Calu3 (cell line): ENCODE measurements at places on chromosomes 6 and 20. TPM values are rescaled to one million over a fixed set of nuclear protein-coding genes. Genes with fewer than 3 reads are reported as not detected.

- H3K27ac ChIP-seq, result no peak overlapping the region
- H3K27me3 ChIP-seq, result no peaks in the 10 kb centered on the region
- H3K4me1 ChIP-seq, result no peaks in the 10 kb centered on the region
- DNase-seq, result no peak
These were observed 5.1 kb downstream of the BEND3 start for GRCh38 chr6:107110200-107110599.

- no peaks in the 10 kb centered on the region for H3K4me1 ChIP-seq
- no peak overlapping the region for H3K27ac ChIP-seq
- no peak overlapping the region for H3K4me3 ChIP-seq
- no peaks in the 10 kb centered on the region for H3K36me3 ChIP-seq
- no peak for DNase-seq
- no peaks in the 10 kb centered on the region for H3K27me3 ChIP-seq
These were observed 49.3 kb upstream of the AHI1 start for GRCh38 chr6:135546680-135547418.

MYLK2 gene
- 1.3 and 1.5 TPM in 2 replicates for total RNA-seq

GRCh38 chr20:20299904-20300303 lies 68.0 kb upstream of the INSM1 start:
- no peak overlapping the region for H3K27ac ChIP-seq
- DNase-seq, result no peak
- peaks cover 15% of the 10 kb centered on the region for H3K27me3 ChIP-seq
- no peaks in the 10 kb centered on the region for H3K36me3 ChIP-seq
- no peak overlapping the region for H3K4me3 ChIP-seq
- no peaks in the 10 kb centered on the region for H3K4me1 ChIP-seq

DNA sequence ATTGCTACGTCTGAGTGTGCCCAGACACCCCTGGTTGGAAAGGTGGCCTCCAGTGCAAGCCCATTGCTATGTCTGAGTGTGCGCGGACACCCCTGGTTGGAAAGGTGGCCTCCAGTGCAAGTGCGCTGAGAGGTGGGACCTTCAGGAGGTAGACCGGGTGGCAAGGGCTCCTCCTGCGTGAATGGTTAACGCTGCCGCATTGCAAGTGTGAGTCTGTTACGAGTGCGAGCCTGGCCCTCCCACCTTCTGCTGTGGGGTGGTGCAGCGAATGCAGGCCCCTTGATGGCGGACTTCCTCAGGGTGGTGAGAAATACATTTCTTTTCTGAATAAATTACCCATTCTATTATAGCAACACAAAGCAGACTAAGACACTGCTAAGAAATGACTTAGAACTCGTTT lies 208.8 kb downstream of the DLL1 start:
- H3K4me3 ChIP-seq, result no peak overlapping the region
- no peak for DNase-seq
- H3K27ac ChIP-seq, result no peak overlapping the region
- H3K36me3 ChIP-seq, result no peaks in the 10 kb centered on the region
- H3K27me3 ChIP-seq, result peaks cover 30% of the 10 kb centered on the region

GRCh38 chr6:126170978-126171382 lies 168.9 kb upstream of the CENPW start:
- no peaks in the 10 kb centered on the region for H3K27me3 ChIP-seq
- H3K4me1 ChIP-seq, result no peaks in the 10 kb centered on the region
- DNase-seq, result peak; percentile 17
- peak overlapping the region; percentile 14 for H3K27ac ChIP-seq
- H3K36me3 ChIP-seq, result no peaks in the 10 kb centered on the region

ZBTB46 gene
- total RNA-seq, result 2.5 and 3.2 TPM in 2 replicates

- no peak overlapping the region for H3K27ac ChIP-seq
- H3K4me3 ChIP-seq, result no peak overlapping the region
- no peak for DNase-seq
- no peaks in the 10 kb centered on the region for H3K27me3 ChIP-seq
- H3K36me3 ChIP-seq, result peaks cover 71% of the 10 kb centered on the region
These were observed 53.3 kb downstream of the TNFRSF21 start for GRCh38 chr6:47256361-47256760.

- DNase-seq, result no peak
- no peaks in the 10 kb centered on the region for H3K36me3 ChIP-seq
- no peaks in the 10 kb centered on the region for H3K27me3 ChIP-seq
- no peak overlapping the region for H3K4me3 ChIP-seq
These were observed 52.2 kb downstream of the PERP start for GRCh38 chr6:138054982-138055381.

- H3K4me3 ChIP-seq, result no peak overlapping the region
- no peak for DNase-seq
- H3K27me3 ChIP-seq, result no peaks in the 10 kb centered on the region
- no peak overlapping the region for H3K27ac ChIP-seq
- no peaks in the 10 kb centered on the region for H3K36me3 ChIP-seq
These were observed 122.8 kb downstream of the CCDC170 start for GRCh38 chr6:151616600-151616999.

ETV7 gene
- total RNA-seq, result 2.6 and 8.7 TPM in 2 replicates

LHFPL5 gene
- total RNA-seq, result 0.42 and 0.66 TPM in 2 replicates

- H3K27ac ChIP-seq, result no peak overlapping the region
- DNase-seq, result no peak
- no peak overlapping the region for H3K4me3 ChIP-seq
- H3K27me3 ChIP-seq, result no peaks in the 10 kb centered on the region
- H3K36me3 ChIP-seq, result no peaks in the 10 kb centered on the region
- no peaks in the 10 kb centered on the region for H3K4me1 ChIP-seq
These were observed 406.3 kb upstream of the RGS17 start for GRCh38 chr6:153537422-153537821.

DNA sequence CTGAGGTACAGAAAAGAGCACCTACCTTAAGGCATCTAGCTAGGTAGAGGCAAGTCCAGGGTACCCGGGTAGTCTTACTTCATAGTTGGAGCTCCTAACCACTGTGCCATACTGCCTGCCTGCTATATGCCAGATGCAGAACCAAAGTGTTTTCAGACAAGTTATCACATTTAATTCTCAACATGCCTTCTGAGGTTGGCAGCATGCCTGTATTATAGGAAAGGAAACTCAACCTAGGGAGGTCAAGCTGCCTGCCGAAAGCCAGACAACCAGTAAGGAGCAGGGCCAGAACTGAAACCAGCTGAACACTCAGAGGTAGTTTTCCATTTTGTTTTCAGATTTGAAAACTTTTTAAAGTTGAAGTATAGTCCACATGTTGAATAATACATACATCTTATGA lies 5.4 kb downstream of the CTNNBL1 start:
- peaks cover 6% of the 10 kb centered on the region for H3K36me3 ChIP-seq
- no peaks in the 10 kb centered on the region for H3K27me3 ChIP-seq
- H3K4me1 ChIP-seq, result no peaks in the 10 kb centered on the region
- no peak for DNase-seq
- H3K4me3 ChIP-seq, result no peak overlapping the region

SH3BGRL2 gene
- total RNA-seq, result 44.3 and 46.1 TPM in 2 replicates

- H3K4me3 ChIP-seq, result no peak overlapping the region
- H3K4me1 ChIP-seq, result peaks cover 15% of the 10 kb centered on the region
- DNase-seq, result no peak
- no peaks in the 10 kb centered on the region for H3K36me3 ChIP-seq
- H3K27ac ChIP-seq, result no peak overlapping the region
These were observed 11.7 kb upstream of the HCK start for GRCh38 chr20:32040142-32040953.

DNA sequence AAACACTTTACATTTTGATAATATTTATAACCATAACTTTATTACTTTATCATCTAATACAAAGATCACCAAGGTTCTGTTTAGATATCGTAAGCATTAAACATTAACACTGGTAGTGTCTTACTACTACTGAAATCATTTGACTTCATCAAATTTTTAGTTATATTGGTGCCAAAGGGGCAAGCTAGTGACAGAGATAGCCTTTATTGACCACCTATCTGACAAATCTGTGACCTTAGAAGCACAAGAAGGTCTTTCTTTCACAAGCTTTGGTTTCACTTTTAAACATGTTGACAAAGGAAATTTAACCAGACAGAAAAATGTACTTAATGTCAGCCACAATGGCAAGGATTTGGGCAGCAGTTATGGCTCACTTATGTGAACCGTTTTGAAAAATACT lies 50.7 kb upstream of the ENPP4 start:
- H3K27ac ChIP-seq, result no peak overlapping the region
- no peaks in the 10 kb centered on the region for H3K4me1 ChIP-seq
- peaks cover 13% of the 10 kb centered on the region for H3K27me3 ChIP-seq
- no peak overlapping the region for H3K4me3 ChIP-seq
- no peaks in the 10 kb centered on the region for H3K36me3 ChIP-seq

GRCh38 chr6:99341862-99342455 lies 7.5 kb downstream of the FAXC start:
- no peak overlapping the region for H3K4me3 ChIP-seq
- H3K27ac ChIP-seq, result no peak overlapping the region
- peaks cover 13% of the 10 kb centered on the region for H3K27me3 ChIP-seq
- no peaks in the 10 kb centered on the region for H3K36me3 ChIP-seq
- DNase-seq, result no peak
- peaks cover 14% of the 10 kb centered on the region for H3K4me1 ChIP-seq

SIRPA gene
- 24.0 and 28.3 TPM in 2 replicates for total RNA-seq

GRCh38 chr20:37274851-37275524 lies 13.4 kb upstream of the GHRH start:
- no peak overlapping the region for H3K27ac ChIP-seq
- H3K4me1 ChIP-seq, result peaks cover 11% of the 10 kb centered on the region
- no peaks in the 10 kb centered on the region for H3K27me3 ChIP-seq
- no peak for DNase-seq
- no peak overlapping the region for H3K4me3 ChIP-seq

DNA sequence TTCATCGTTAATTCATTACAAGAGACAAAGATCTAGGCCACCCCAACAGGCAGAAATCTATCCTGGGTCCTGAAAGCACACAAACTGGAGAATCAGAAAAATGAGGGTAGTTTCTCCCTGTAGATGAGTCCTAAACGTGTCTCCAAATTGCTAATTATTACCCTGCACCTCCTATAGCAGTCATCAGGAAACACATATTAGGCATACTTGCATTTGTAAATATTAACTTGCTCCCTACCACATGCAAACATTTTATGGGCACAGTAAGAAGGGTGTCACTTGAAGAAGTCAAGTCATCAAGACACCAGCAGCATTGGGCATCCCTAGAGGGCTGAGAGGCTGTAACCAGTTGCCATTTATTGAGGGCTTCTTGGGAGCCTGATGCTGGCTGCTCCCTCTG lies 17.9 kb upstream of the SIRPB1 start:
- peaks cover 32% of the 10 kb centered on the region for H3K4me1 ChIP-seq
- H3K36me3 ChIP-seq, result no peaks in the 10 kb centered on the region
- H3K27me3 ChIP-seq, result no peaks in the 10 kb centered on the region

BPIFB2 gene
- not detected in 2 replicates for total RNA-seq

MAFB gene
- 0.10 and 0.17 TPM in 2 replicates for total RNA-seq

- peak within 1 kb of the TSS; percentile 74 for H3K4me3 ChIP-seq
- DNase-seq, result peak; percentile 93
- H3K4me1 ChIP-seq, result peaks cover 67% of the 10 kb centered on the region
- H3K27ac ChIP-seq, result peak within 1 kb of the TSS; percentile 38
These were observed at the start of gene NRM for GRCh38 chr6:30690403-30691207. NRM (minus strand) TSS chr6:30690984; CDS start chr6:30690974, 10 bp downstream.

GRCh38 chr6:46901882-46902314 lies 19.8 kb downstream of the ADGRF5 start:
- no peaks in the 10 kb centered on the region for H3K36me3 ChIP-seq
- peaks cover 9% of the 10 kb centered on the region for H3K4me1 ChIP-seq
- no peak overlapping the region for H3K27ac ChIP-seq
- H3K4me3 ChIP-seq, result no peak overlapping the region

DNA sequence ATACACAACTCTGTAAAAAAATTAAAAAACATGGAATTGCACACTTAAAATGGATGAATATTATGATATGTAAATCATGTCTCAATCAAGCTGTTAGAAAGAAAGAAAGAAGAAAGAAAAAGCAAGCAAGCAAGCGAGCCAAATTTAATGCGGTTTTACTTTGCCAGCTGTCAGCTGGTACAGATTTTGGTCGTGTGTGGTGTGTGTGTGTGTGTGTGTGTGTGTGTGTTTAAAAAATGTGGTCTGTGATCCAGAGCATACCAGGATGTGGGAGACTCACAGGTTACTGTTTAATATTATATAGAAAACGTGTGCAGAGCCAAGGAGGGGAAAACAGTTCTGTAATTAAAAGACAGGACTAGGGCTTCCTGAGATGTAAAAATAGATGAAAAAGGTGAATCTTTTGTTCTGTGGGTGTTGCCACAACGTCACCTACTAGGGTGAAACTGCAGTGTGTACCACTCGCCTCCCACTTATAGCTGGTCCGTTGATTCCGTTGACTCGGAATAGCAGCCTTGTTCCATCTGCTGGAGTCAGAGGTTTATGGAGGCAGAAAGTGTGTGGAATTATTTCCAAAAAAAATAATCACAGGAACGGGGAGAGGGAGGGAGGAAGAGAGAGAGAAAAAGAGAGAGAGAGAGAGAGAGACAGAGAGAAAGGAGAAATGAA lies 197.7 kb downstream of the BCAS1 start:
- H3K27ac ChIP-seq, result peak overlapping the region; percentile 80
- H3K4me1 ChIP-seq, result peaks cover 45% of the 10 kb centered on the region
- H3K27me3 ChIP-seq, result no peaks in the 10 kb centered on the region
- H3K36me3 ChIP-seq, result no peaks in the 10 kb centered on the region
- DNase-seq, result no peak

MOCS1 gene
- total RNA-seq, result 2.5 TPM in 2 replicates

ZC2HC1B gene
- not detected in 2 replicates for total RNA-seq

- H3K27ac ChIP-seq, result no peak overlapping the region
- H3K4me3 ChIP-seq, result no peak overlapping the region
- no peaks in the 10 kb centered on the region for H3K36me3 ChIP-seq
- peak; percentile 22 for DNase-seq
- H3K4me1 ChIP-seq, result no peaks in the 10 kb centered on the region
- no peaks in the 10 kb centered on the region for H3K27me3 ChIP-seq
These were observed 12.0 kb downstream of the CD83 start for GRCh38 chr6:14129575-14129974.

- H3K27ac ChIP-seq, result no peak overlapping the region
- no peak overlapping the region for H3K4me3 ChIP-seq
- peaks cover 43% of the 10 kb centered on the region for H3K36me3 ChIP-seq
- DNase-seq, result no peak
- no peaks in the 10 kb centered on the region for H3K4me1 ChIP-seq
- no peaks in the 10 kb centered on the region for H3K27me3 ChIP-seq
These were observed 40.3 kb downstream of the SEC63 start for GRCh38 chr6:107917451-107918375.

KIF25 gene
- total RNA-seq, result not detected in 2 replicates

DNA sequence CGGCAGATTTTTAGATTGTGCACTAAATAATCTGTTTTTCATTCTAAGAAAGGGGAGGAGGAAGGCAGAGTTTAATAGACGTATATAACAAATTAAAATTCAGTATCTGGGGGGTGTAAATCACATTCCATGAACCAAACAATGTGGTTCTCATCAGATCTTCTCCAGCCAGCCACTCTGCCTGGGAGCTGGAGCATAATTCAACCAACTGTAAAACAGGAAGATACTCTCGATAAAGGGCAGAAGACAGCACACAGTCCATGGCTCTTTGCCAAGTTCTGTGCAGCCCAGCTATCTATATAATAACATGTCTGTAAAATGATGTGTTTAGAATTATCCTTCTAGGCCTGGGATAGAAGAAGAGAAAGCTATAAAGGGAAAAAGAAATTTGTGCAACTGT lies 289.9 kb upstream of the ZFP64 start:
- no peak for DNase-seq
- no peaks in the 10 kb centered on the region for H3K36me3 ChIP-seq
- H3K27me3 ChIP-seq, result no peaks in the 10 kb centered on the region
- H3K27ac ChIP-seq, result no peak overlapping the region
